Suppressor macrophage treated with lipopolysaccharide for 1 hour (primary cell): ENCODE measurements at places on chromosomes 3 and 15.

GRCh38 chr3:16430717-16431630 is 82.5 kb downstream of the RFTN1 start:
- DNase-seq: no peak

DNA sequence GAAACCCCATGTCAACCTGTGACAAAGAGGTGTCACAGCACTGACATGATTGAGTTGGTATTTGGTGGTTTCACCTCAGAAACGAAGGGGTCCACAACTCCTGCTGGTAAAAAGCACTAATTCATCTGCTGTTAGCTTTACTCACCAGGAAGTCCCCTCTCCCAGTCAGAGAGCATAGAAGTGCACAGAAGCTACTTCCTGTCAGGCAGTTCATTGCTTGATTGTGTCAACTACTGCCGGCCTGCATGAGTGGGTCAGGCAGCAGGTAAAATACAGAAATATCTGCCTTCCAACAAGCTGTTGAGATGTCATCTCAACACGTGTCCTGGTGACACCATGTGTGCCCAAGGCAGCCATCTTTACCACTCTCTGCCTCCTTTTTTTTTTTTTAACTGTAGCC is 596.6 kb upstream of the NR2F2 start:
- no peak for DNase-seq

- DNase-seq: no peak
Measured at GRCh38 chr3:114444216-114444615, 150.4 kb downstream of the TIGIT start.

- DNase-seq: no peak
Measured at GRCh38 chr3:118990823-118991560, 43.7 kb downstream of the IGSF11 start.
